ENCODE measurements at places on chromosomes 5 and 9.

GRCh38 chr5:172901012-172901780, 58.0 kb upstream of the RPL26L1 start:
- DNase-seq = no peak

GRCh38 chr5:90940227-90940995, 381.8 kb downstream of the ADGRV1 start:
- DNase-seq = peak; percentile 15

DNA sequence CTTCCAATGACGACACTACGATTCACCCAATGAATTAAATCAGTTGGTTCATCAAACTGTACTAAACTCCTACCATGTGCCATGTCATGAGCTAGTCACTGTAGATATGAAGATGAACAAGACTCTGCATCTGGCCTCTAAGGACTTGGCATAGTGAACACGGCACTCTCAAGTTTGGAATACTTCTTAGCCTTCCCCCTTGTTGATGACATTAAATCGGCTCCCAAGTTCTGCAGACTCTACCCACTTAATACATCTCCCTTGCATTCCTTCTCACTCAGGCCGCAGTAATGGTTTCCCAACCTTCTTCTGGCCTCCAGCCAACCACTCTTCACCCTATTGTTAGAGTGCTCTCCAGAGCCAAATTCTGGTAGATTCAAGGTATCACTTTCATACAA, 184.7 kb downstream of the MAPKAP1 start:
- no peak for DNase-seq

- no peak for DNase-seq
Observed at GRCh38 chr9:112551641-112552040, 65.0 kb downstream of the KIAA1958 start.

GRCh38 chr9:88169700-88170099, 31.4 kb upstream of the SPATA31C2 start:
- DNase-seq = no peak

GRCh38 chr5:324736-325612, 3.5 kb downstream of the AHRR start:
- DNase-seq = no peak

DNA sequence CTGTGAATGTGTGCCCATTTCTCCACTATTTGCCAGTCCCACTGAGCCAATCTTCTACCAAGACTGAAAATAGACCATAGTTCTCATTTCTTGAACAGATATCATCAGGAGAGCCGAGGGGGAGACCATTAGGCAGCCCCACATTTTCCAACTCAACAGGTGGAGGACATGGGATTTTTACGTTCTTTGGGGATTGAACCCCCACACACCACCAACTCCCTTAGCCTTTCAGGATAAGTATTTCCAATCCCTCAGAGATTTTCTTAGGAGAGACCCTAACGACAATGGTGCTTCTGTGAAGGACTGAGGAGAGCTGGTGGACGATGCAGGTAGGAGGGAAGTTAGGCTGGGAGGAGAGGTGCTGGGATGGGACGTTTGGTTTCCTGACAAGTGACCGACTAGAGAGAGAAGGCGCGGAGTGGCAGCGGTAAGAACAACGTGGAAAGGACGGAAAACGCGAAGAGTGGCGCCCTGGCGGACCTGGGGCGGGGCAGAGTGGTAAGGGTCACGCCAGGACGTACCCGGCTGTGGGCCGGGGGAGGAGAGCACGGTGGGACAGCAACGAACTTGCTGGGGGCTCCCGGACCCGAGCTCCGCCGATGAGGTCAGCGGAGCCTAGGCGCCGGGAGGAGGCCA, 681 bp upstream of the CHSY3 start:
- DNase-seq = no peak

DNA sequence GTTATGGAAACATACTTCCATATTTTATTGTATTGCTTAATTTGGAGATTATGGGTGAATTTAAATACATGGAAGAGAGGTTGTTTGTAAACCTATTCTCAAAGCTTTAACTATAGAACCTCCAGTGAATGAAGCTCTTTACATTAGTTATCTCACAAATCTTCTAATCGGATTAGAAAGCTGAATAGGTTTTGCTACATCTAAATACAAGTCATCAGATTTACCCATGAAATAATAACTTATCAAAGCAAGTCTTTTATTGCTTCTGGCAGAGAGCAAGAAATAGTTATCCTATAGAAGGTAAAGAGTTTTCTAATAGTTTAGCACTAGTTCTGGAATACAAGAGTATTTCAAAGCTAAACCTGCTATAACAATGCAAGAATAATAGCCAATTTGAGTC, 104.4 kb upstream of the SREK1 start:
- no peak for DNase-seq

GRCh38 chr5:133129950-133130349, 78.1 kb downstream of the HSPA4 start:
- DNase-seq = no peak

DNA sequence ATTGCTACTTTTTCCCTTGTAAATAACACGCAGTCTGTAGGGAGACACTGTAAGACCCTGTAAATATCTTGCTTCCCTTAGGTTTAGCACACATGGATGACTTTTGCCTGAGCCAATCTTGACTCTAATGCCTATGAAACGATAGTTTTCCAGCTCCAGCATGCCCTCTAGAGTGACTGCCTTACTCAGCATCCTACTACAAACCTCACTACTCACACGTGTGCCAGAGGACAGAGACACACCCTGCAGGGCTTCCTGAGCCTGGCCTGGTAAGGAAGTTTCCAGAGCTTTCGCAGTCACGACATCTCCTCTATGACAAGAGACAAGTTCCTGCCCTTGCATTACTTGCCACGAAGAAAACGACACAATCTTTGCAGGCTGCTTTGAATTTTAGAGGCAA, 138.1 kb downstream of the ATPSCKMT start:
- no peak for DNase-seq

- DNase-seq = no peak
Observed at GRCh38 chr9:20270161-20270560, 352.1 kb downstream of the MLLT3 start.

DNA sequence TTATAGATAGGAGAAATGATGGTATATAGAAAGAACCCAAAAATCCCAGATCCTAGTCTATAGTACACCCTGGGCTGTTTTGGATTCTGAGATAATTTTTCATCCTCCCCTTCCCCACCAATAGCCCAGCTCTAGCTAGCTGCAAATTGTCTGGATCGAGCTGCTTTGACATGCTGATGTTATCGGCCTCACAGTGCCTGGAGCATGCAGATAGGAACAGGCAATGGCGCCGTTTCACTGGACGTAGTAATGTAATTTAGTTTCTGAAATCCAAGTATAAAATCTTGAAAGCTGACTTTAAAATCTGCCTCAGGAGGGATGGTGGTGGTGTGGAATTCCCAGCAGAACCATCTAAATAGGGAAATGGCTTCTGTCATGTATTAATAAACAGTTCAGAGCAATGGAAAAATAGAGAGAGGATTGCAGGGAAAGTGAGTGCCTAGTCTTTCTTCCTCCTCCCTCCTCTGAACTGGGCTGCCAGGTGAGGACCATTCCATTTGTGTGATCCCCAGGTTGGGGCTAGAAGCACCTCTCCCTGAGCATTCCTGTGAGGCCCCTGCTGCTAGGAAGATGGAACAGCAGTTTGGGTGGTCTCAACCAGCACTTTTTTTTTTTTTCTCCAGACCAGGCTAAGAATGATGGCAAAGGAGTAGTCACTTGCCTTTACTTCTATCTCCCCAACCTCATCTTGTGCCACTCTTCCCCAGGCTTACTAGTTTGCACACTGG, 31.9 kb downstream of the FAM219A start:
- DNase-seq = no peak

GRCh38 chr9:1042466-1042865, 7.7 kb upstream of the DMRT2 start:
- peak; percentile 49 for DNase-seq

DNA sequence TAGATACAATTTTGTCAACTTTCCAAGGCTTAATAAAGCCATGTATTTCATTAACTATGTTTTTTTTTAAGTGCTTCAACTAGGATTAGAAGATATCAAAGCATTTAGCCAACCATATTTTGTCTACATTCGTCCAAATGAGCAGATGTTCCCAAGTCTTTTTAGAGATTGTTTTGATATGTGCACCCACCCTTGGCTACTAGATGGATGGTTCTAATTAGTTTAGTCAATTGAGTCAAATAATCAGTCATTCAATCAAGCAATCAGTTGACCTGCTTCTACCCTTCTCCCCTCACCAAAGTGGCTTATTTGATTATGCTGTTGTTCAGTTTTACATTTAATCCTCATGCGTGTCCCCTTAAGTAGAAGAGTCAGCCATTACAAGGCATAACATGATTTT, 319.5 kb upstream of the TNC start:
- no peak for DNase-seq

- no peak for DNase-seq
Observed at GRCh38 chr9:6641961-6642360, 3.6 kb downstream of the GLDC start.

GRCh38 chr9:36823466-36823865, 210.6 kb downstream of the PAX5 start:
- no peak for DNase-seq

DNA sequence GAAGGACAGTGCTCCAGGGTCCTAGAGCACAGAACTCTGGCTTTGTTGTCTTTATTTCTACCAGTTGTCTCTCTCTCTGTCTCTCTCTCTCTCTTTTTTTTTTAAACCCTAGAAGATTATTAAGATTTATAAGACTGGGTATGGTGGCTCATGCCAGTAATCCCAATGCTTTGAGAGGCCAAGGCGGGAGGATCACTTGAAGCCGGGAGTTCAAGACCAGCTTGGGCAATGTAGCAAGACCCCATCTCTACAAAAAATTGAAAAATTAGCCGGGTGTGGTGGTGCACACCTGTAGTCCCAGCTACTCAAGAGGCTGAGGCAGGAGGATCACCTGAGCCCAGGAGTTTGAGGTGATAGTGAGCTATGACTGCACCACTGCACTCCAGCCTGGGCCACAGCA, 65.0 kb upstream of the ABL1 start:
- no peak for DNase-seq

- DNase-seq = no peak
Observed at GRCh38 chr5:139666551-139666950, 18.4 kb downstream of the CXXC5 start.

DNA sequence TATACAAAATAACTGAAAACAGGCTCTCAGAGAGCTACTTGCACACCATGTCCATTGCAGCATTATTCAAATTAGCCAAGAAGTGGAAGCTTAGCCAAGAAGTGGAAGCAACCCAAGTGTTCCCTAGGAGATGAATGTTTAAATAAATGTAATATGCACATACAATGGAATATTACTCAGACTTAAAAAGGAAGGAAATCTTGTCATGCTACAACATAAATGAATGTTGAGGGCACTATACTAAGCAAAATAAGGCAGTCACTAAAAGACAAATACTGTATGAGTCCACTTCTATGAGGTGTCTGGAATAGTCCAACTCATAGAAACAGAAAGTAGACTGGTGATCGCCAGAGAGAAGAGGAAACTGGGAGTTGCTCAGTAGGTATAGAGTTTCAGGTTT, 438.1 kb downstream of the MAT2B start:
- DNase-seq = no peak

- no peak for DNase-seq
Observed at GRCh38 chr5:112270299-112271293, 148.5 kb downstream of the EPB41L4A start.

DNA sequence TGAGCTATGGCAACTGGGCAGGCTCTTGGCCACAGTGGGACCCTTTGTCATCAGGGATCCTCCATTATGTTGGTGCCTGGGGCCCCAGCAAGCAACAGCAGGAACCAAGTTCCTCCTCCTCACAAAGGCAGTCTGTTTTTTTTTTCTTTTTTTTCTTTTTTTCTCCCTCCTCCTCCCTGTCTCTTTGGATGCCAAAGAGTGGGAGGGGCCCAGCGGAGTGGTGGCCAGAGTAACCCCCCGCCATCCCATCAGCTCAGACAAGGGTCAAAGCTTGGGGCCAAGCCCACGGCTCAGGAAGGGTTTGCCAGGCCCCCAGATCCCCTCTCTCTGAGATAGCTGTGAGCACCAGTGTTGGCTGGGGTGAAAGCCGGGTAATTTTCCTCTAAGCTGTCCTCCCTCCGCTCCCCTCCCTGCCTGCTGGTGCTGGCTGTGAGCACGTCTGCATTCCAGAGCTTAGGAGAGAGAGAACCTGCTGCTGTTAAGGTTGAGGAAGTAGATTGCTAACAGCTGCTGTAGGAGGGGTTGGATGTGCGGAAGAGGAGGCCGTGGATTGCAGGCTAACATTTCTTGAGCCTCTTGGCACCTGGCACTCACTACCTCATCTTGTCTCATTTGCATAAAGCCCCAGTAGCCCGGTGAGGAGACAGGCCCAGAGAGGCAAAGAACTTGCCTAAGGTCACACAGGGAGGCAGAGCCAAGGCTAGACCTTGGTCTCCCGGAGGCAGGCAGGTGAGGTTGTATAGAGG, 21.2 kb downstream of the GSN start:
- DNase-seq = no peak

DNA sequence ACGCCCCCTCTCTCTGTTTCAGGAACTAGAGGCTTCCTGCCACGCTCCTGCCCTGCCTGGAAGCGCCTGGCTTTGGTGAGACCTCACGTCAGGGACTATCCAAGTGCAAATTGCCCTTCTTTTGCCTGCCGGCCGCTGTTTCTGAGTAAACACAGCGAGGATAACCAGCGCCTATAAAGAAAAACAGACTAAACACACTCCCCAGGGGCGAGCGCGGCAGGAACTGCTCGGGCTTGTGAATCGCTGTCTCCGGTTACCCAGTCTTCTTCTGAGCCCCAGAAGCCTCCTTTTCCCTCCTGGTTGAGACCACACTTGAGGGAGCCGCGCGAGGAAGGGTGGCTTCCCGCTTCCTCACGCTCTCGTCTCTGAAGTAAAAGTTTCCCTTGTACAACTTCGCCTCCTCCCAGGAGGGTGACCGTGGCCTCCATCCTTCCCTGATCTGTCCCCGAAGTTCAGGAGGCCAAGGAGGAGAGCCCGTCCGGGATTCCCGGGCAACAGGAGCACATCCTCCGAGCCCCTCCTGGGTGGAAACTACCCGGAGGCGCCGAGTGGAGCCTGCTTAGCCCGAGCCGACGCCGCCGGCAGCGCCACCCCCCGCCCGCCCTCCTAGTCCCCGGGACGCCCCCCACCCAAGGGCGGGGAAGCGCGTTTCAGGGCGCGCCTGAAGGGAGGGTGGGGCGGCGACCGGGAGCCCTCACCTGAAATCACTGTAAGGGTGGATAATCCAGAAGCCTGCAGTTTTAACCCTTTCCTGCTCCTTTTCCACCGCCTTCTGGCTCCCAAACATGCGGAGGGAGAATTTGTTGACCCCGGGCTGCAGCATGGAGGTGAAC, 993 bp downstream of the HCN1 start:
- no peak for DNase-seq

DNA sequence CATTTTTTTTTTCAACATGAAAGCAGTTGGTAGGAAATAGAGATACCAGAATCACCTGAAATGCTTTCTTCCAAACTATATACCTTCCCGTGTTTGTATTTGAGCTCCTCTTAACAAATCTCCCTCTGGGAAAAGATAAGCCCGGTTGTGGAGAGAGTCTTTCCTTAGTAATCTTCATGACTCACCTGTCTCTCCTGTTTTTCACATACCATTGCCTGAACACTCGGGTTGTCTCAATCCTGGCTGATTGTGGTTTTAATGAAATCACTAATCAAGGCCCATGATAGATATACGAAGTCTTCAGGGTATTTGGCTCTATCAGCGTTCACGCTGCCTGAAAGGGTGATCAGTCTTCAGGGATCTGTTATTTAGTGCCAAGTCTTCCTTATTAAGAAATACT, 136.7 kb downstream of the MAN2A1 start:
- DNase-seq = no peak

Measured in activated T-cell treated with anti-CD3 and anti-CD28 coated beads for 48 hours (primary cell).